ENCODE measurements at places on chromosomes 2 and 18.

- peak; percentile 48 for DNase-seq
Observed at GRCh38 chr2:23404426-23404825, 19.4 kb downstream of the KLHL29 start.

GRCh38 chr2:120352696-120353590 is 7.0 kb downstream of the INHBB start:
- no peak for DNase-seq

GRCh38 chr2:66693076-66693965 is 258.4 kb downstream of the MEIS1 start:
- DNase-seq: no peak

DNA sequence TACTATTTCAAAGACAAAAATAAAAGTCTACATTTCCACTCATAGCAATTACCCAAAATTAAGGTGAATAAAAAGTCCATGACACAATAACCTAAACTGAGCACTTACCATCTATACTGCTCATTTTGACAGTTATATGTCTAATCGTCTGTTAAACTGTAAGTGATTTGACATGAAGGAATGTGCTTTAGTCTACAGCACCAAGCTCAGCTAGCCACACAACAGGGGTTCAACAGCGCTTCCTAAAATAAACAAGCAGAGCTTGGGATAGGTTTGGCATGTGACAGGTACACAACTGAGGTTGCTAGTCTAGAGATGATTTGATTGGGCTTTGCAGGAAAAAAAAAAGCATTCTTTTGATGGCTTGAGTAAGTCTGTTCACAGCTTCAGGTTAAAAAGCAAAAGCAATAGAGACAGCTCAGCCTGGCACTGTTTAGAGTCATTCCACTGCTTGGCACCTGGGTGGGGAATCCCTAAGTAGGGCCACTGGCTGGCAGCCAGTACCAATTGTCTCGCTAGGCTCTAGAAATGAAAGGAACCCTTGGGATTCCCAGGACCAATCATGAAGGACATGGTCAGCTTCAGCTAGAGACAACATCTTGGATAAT is 78.6 kb downstream of the BARD1 start:
- DNase-seq: no peak

DNA sequence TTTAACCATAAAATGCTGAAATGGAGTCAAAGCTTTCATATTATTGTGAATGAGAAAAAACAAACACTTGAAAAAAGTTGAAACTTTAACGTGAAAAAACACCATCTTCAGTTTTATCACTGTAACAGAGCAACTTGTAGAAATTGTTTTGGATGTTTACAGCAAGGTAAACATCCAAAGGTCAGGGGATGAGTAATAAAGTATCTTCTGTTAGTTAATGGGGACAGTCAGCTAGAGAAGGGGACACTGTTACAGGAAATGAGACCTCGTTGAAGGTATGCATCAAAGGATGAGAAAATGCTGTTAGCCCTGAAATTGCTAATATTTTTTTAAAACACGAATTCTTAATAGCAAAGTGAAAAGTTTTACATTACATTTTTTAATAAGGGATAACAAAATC is 2.9 kb downstream of the RHBDD1 start:
- no peak for DNase-seq

DNA sequence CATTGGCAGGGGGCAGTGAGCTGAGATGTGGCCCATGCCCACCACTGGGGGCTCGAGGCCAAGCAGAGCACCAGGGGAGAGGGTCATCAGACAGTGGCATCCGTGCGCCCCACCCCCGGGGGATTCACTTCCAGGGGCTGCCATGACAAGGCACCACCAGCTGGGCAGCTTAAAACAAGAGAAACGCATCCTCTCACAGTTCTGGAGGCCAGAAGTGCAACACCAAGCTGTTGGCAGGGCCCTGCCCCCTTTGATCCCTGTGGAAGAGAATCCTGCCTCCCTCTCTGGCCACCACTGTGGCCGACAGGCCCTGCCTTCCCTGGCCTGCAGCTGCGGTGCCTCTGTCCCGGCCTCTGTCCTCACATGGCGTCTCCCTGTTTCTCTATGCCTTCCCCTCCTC is 187.7 kb upstream of the ID2 start:
- no peak for DNase-seq

DNA sequence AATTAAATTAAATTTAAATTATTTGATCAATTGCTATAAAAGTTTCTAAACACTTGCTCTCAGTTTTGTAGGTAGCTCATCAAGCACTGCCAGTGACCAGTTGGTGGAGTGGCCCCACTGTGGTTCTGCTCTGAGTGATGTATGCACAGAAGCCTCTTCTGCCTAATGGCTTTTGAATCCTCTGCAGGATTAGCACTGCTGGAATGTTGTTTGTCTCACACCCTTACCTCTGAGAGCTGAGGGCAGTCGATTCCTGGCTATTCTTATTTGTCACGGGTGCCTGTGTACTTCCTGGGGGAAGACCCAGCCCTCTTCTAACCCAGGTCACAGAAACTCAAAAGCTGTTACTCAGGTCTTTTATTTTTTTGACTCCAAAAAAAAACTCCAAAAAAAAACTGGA is 9.5 kb downstream of the CAPN14 start:
- no peak for DNase-seq

DNA sequence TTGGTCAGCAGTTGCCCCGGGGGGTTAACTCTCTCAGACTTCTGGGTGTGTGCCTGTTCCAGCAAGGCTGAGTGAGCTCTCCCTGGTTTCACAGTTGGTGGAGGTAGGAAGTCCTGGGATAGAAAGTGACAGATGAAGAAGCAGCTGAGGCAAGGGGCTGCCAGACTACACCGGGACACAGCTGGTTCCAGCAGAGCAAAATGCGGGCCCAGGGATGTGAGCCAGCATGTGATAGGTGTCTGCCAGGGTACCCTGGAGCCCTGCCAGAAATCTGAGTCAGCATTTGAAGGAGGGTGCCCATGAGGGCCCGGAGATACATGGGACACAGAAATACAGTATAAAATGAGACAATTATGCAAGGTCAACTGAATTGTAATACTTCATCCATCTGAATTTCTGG is 79.3 kb upstream of the LGALSL start:
- DNase-seq: no peak

- no peak for DNase-seq
Observed at GRCh38 chr18:50869150-50869549, 9.8 kb upstream of the ME2 start.

- DNase-seq: no peak
Observed at GRCh38 chr18:6249170-6249569, 165.5 kb downstream of the L3MBTL4 start.

DNA sequence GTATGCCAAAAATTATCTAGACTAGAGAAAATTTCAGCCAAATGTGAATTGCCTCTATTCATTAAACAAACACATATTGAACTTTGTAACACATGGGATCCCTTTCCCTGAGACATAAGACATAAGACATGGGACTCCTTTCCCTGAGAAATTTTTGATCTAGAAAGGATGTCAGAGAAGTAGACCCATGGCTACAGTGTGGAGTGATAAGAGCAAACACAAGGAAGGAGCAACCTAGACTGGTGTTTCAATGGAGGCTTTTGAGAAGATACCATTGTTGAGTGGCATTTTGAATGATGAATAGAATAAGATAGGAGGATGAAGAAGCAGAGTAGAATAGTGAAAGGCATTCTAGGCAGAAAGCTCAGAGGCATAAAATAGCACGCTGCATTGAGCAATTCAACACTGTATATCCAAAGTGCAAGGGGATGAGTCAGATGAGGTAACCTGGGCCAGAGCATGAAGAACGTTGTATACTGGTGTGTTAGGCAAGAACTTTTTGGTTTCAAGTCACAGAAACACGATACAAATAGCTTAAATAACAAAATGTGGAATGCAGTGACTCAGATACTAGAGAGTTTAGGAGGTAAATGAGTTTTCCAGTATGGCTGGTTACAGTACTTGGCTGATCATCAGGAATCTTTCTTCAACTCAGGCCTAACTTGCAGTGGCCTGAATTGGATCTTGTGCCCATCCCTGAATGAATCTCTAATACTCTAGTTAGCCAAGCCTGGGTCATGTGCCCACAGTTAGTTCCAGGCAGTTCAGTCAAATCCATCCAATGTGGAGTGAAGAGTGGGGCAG is 129.8 kb upstream of the TANK start:
- peak; percentile 15 for DNase-seq

DNA sequence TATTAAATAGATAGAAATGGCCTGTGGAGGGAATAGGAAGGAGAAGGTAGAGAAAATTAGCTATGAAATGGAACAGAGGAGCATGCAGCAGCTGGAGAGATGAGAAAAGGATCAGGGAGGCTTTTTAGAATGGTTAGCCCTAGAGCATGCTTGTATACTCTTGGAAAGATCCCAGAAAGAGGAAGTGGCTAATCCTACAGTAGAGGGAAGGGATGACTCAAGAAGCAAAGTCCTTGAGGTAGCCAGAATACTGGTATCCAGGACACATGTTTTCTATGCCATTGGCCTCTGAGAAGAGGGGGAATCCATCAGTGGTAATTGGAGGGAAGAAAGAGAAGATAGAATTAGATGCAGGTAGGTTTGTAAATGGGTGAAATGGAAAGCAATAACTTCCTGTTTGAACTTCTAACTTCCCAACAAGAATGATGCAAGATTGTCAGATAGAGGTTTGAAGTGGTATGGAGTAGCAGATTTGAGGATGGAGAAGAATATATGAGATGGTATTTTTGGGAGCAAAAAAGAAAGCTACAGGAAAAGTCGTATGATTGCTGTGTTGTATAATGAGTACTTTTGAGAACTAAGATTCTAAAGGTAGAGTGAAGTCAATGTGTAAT is 17.1 kb upstream of the OSBPL6 start:
- DNase-seq: no peak

DNA sequence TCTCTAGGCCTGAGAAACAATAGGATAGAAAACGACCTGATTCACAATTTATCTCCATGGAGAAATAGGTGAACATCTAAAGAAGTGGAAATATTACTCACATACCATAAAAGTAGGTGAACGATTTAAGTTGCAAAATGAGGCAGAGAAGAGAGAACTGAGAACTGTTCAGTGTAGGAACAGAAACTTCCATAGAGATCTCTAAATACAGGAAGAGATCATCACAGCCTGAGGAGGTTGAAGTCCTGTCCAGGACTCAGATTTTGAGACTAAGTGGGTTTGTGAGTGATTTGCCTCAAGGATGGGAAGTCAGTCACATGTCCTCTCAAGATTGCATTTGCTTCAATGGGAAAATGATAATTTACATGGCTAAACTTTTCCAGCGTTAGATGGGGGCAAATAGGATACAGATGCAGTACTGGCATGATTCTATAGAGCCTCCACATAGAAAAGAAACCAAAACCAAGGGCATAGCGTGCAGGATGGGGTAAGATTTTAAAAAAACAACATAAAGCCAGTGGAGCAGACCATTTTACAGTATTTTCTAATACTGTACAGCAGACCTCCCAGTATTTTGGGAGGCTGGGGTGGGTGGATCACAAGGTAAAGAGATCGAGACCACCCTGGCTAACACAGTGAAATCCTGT is 68.8 kb downstream of the MEP1B start:
- DNase-seq: no peak

- DNase-seq: no peak
Observed at GRCh38 chr2:65278531-65278981, 50.9 kb downstream of the ACTR2 start.

- DNase-seq: no peak
Observed at GRCh38 chr18:75100832-75101630, 107.9 kb downstream of the PTGR3 start.

DNA sequence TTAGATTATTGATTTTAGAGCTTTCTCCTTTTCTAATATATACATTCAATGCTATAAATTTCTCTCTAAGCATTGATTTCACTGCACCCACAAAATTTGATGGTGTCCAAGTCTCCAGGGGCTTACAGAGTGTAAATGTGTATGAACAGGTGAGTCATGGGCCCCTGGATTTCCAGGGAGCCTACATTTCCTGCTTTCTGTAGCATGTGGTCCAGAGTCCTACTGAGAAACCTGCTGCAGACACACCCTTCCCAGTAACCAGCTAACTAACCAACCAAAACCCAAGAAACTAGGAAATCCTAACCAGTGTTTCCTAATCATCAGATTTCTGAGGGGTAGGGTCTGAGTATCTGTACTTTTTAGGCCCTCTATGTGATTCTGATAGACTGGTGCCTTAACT is 39.5 kb upstream of the TANC1 start:
- DNase-seq: no peak

DNA sequence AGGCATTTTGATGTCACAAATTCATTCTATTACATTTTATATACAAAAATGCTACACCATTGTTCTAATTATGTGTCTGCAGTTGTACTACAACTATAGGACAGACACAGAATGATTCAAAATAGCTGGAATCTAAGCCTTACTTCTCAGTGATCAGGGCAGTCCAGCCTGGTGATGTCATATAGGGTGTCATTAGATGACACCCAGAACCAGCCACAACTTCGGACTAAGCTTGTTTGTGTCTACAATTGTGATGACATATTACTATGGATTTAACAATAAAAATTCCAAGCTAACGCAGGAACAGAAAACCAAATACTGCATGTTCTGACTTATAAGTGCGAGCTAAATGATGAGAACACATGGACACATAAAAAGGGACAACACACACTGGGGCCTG is 31.0 kb downstream of the M1AP start:
- no peak for DNase-seq

DNA sequence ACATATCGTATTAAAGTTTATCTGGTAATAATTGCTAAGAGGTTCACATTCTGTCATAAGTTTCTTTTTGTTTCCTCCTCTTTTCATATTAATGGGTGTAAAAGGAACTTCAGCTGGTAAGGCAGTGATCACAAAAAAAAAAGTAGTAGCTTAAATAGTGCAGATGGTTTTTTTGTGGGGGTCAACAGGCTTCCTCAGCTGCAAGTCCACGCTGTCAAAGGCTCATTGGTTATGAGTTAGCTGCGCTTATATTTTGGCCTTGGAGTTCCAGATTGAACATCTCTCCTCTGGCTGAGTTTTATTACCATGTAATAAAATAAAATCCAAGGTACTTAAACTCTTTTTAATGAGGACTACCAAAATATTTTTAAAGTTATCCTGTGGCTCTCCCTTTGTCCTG is 277.0 kb upstream of the ZEB2 start:
- DNase-seq: no peak

- no peak for DNase-seq
Observed at GRCh38 chr2:128003463-128003862, 24.4 kb downstream of the SAP130 start.

DNA sequence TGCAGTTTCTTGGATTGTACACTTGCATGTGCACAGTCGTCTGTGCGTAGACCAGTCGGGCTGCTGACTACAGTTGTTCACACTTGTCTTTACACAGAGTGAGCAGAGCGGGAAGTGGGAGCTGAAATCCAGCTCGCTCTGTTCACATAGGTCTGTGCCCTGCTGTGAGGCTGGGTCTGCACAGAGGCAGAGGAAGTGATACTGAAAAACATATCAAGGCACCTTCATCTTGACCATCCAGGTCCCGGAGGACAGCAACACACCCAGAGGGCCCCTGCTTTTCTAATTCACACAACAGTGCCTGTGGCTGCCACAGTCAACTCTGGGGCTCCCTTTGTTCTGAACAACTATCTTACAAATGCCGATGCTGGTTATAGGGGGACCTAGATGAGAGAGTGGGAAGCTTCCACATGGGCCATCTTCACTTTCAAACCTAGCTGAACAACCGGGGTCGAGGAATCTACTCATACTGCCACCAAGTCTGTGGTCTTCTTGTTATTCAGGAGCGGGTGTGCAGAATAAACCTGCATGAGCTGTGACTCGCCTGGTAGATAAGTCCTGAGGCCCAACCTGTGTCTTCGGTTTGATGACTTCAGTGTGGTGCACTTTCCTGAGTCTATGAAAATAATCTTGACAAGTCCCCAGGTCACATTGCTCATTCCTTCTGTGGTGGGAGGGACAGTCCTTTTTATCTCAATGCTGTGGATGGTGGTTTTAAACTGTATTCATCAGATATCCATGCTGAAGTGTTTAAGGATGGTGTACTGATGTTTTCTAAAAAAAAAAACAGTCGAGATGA is 3.5 kb upstream of the ADNP2 start:
- DNase-seq: no peak

Measured in ovary (tissue), 10 donors.